Cardiac muscle cell (in vitro differentiated cells and primary cell): ENCODE measurements at places on chromosomes 4 and X. TPM values are rescaled to one million over a fixed set of nuclear protein-coding genes. Genes with fewer than 3 reads are reported as not detected.

The SPANXN4 gene
- polyA plus RNA-seq = not detected in 2 replicates

GRCh38 chr4:25096981-25097443 is 63.2 kb downstream of the SEPSECS start:
- DNase-seq = no peak

GRCh38 chr4:21887481-21887880 is 61.1 kb downstream of the KCNIP4 start:
- no peak for DNase-seq

The PABPC1L2B gene
- not detected in 2 replicates for polyA plus RNA-seq

GRCh38 chr4:121875652-121876051 is 5.4 kb upstream of the BBS7 start:
- DNase-seq = no peak
